ENCODE measurements at places on chromosomes 2 and 18.

- DNase-seq, result no peak
These were observed 257.9 kb upstream of the ATP5MC3 start for GRCh38 chr2:175439416-175439815.

GRCh38 chr18:46211816-46212215 lies 107.6 kb downstream of the HAUS1 start:
- no peak for DNase-seq

DNA sequence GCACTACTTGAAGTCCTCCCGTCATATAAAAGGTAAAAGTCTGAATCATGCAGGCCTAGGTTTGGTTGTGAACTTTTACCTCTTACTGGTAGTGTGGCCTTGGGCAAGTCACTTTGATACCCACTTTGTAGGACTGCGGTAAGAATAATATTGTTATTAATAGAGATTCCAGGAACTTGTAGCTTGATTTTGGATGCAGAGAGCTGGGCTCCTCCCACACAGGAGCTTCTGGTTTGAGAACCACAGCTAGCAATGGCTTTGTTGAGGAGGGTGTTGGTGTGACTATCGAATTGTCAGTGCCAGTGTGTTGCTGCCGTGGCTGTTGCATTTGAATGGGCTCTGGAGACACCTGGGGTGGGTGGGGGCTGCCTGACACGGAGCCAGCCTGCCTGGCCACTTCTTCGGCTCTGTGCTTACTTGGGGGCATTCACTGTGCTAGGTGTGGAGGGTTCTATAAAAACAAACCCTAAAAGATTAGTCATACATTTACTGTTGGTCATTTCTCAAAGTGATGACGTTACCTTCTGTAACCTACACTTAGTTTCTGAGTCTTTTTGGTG lies 38.5 kb downstream of the ASAP2 start:
- no peak for DNase-seq

- no peak for DNase-seq
These were observed 12.9 kb upstream of the ANKRD53 start for GRCh38 chr2:70965506-70965905.

DNA sequence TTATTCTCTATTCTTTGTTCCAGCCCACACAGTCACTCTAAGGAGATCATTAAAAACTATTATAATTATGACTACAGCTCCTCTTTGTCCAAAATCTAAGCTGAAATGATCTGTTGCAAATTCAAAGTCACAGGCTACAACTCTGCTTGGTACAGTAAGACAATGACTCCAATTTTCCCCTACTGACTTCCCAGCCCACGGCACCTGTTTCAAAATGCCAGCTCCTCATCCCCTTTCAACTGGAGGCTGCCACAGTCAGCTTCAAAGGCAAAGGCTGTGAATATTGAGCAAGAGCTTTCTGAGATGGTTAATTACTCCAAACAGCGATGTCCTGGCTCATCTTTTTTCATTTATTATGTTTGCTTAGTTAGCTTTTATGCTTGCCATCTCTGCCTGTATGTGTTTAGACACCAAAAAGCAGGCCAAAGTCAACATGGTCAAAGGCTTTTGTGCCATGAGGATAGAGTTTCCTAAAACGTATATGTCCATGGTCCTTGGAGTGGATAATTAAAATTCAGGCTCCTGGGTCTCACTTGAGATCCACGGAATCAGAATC lies 141.1 kb downstream of the DOCK10 start:
- peak; percentile 14 for DNase-seq

DNA sequence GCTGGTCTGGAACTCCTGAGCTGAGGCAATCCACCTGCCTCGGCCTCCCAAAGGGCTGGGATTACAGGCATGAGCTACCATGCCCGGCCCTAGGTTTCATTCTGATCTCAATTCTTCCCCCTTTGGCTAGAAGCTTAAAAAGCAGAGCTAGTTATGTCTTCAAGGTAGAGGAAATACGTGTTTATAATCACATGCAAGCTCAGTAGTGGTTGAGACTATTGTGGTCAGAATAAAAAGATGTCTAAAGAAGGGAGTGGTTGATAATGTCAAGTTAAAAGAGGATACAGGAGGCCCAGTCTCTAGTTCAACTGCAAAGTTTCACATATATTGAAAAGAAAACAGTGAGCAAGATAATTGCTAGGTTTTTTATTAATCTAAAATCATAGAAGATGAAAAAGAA lies 807.8 kb upstream of the ACVR2A start:
- DNase-seq, result no peak

GRCh38 chr2:231355508-231356465 lies 39.7 kb upstream of the B3GNT7 start:
- DNase-seq, result no peak

GRCh38 chr2:169716238-169716886 lies 17.3 kb upstream of the KLHL23 start:
- DNase-seq, result no peak

DNA sequence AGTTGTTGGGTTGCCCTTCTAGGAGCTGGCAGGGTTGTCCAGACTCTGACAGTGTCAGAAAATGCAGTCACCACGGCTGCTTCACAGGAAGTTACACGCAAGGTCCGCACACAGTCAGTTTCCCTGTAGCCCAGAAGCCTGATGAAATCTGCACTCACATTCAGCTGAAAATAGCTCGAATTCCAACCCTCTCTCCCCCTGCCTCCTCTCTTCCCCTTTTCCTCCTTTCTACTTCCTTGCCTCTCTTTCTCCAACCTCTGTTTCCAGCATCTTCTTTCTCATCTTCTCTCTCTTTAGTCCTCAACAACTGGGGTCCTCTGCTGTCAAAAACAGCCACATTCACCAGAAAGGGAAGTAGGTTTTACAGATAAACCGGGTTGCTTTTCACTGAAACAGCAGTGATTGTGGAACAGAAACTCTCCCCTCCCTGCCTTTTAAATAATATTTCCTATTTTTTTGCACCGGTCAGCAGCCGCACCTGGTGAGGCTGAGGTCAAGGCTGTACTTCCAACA lies 69.3 kb downstream of the BCL11A start:
- DNase-seq, result no peak

DNA sequence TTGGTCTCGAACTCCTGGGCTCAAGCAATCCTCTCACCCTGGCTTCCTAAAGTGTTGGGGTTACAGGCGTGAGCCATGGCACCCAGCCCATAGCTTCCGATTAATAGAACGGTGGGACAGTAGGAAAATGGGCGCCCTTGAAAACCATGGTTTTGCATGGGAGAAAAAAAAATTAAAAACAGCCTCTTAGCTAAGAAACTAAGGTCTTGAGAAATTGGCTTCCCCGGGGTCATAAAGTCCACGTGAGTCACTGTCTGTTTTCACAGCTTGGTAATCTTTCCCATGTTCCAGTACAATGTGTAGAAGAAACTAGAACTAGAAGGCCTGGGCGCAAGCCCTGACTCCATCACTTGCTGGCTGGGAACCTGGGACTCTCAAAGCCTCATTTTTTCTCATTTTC lies 20.7 kb downstream of the B3GNT2 start:
- DNase-seq, result no peak

DNA sequence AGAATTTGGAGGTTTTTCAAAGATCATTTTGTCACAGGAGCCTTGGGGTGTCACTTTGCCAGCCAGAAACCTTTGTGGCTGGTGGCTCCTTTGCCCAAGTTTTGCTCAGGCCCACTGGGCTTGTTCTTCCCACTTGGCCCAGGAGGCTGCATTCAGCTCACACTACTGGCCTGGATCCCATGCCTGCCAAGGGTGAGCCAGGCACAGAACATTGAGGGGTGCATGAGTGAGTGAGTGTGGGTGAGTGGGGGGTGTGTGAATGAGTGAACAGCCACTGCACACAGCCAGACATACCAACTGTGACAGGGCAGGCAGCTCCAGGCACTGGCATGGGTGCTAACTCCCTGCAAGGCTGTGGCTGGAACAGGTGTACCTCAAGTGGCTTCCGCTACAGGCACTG lies 39.6 kb downstream of the FAM171B start:
- DNase-seq, result no peak

GRCh38 chr18:3183103-3183717 lies 36.6 kb downstream of the MYOM1 start:
- DNase-seq, result no peak

DNA sequence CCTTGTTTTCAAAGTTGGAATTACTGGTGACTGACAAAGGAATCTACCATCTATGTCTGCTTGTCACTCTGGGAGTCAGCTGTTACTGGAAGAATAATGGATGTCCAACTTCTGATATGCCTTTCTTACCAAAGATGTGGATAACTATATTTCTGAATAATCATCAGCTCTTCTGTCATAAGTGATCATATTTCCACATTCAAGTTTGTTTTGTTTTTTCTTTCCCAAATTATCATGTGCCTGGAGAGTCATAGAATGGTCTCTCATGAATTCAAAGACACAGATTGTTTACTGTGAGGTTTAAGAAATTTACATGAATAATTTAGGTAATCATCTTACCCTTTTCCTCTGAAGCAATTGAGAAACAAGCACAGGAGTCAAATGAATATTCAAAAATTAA lies 986.7 kb upstream of the CDH2 start:
- DNase-seq, result no peak

DNA sequence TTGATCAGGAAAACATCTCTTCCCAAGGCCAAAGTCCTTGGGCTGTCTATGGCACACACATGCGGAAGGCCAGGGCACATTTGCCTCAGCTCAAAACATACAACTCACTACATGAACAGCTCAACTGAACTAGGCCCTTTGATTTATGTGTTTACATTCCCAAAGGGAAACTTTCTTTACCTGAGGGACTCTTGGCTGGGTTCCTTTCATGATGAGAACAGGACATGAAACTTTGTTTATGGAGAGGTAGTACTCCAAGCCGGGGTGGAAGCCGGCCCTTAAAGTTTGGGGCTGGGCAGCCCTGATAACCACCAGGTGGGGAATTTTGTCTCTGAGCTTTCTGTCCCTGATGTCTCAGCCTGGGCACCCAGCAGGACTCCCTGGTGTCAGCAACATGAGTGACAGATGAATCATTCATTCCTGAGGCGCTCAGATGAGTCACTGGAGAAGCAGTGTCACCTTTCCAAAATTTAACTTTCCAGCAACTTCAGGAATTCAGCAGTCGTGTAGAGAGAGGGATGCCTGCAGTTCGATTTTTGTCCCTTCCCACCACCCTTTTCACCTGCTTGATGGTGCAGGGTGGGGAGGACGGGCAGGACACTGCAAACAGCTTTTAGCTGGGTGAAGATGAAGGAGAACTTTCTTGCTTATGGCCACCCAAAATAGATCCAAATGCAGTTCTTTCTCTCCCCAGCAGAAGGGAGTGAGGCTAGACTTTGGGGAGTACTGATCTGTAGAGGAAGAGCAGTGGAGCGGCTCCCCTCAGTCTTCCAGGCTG lies 331.6 kb downstream of the DYSF start:
- no peak for DNase-seq

GRCh38 chr2:67918471-67918870 lies 144.3 kb downstream of the C1D start:
- DNase-seq, result no peak

DNA sequence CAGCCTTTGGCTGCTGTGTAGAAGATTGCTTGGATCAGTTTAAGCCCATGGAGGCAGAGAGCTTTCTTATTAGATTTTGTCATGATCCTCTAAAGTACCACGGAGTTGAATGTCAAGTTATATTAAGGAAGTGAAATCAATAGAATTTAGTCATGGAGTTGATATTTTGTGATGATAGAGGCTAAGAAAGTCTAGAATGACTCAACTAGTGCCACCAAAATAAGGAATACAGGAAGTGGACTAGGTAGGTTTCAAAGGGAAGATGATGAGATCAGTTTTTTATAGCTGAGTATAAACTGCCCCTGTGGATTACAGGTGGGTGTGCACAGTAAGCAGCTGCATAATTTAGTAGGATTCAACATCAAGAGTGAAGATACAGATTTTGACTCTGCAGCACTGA lies 25.2 kb downstream of the FBXO36 start:
- no peak for DNase-seq
